Left lobe of liver (tissue), 2 donors: ENCODE measurements at places on chromosomes 2 and 18. TPM values are rescaled to one million over a fixed set of nuclear protein-coding genes. Genes with fewer than 3 reads are reported as not detected.

DCDC2C gene
- not detected for total RNA-seq

IL36G gene
- total RNA-seq, result 0.20 TPM

SFTPB gene
- total RNA-seq, result 9.8 TPM

SPEG gene
- 1.5 TPM for total RNA-seq

TNFRSF11A gene
- 1.1 TPM for total RNA-seq

AQP12A gene
- total RNA-seq, result not detected

CLEC4F gene
- not detected for total RNA-seq

VIT gene
- total RNA-seq, result not detected

MAP3K19 gene
- total RNA-seq, result not detected

MC5R gene
- not detected for total RNA-seq

OR6B3 gene
- total RNA-seq, result not detected

CCDC85A gene
- 0.08 TPM for total RNA-seq

ITPRIPL1 gene
- 0.20 TPM for total RNA-seq

DES gene
- 1.8 TPM for total RNA-seq

EMX1 gene
- total RNA-seq, result 0.20 TPM

TUBB8B gene
- not detected for total RNA-seq

MLPH gene
- total RNA-seq, result 55.0 TPM

TWIST2 gene
- total RNA-seq, result not detected

FSHR gene
- not detected for total RNA-seq

TSHZ1 gene
- 12.1 TPM for total RNA-seq

NPPC gene
- not detected for total RNA-seq

MYO1B gene
- 195 TPM for total RNA-seq

STRN gene
- total RNA-seq, result 7.0 TPM

PARD3B gene
- 9.3 TPM for total RNA-seq

LHCGR gene
- not detected for total RNA-seq

SERPINB4 gene
- not detected for total RNA-seq

PLB1 gene
- 0.45 TPM for total RNA-seq

UGT1A10 gene
- total RNA-seq, result 0.45 TPM

FBXO36 gene
- total RNA-seq, result 1.1 TPM

ITGB6 gene
- total RNA-seq, result 0.18 TPM

ALMS1 gene
- 6.0 TPM for total RNA-seq

TRPM8 gene
- 66.5 TPM for total RNA-seq

FAP gene
- 0.58 TPM for total RNA-seq
